ENCODE measurements at places on chromosomes 6 and 20. TPM values are rescaled to one million over a fixed set of nuclear protein-coding genes. Genes with fewer than 3 reads are reported as not detected.

PGC gene
- total RNA-seq: not detected

C6orf58 gene
- total RNA-seq: not detected

SLC23A2 gene
- total RNA-seq: 23.6 TPM

MTHFD1L gene
- total RNA-seq: 37.4 TPM

RAMACL gene
- 1.7 TPM for total RNA-seq

C20orf141 gene
- total RNA-seq: not detected

IRF4 gene
- not detected for total RNA-seq

ZC2HC1B gene
- total RNA-seq: not detected
